ENCODE measurements at places on chromosomes 4 and X.

- no peak for DNase-seq
Measured at GRCh38 chrX:129961180-129962083, 21.0 kb upstream of the BCORL1 start.

GRCh38 chrX:77446029-77446585 is 1.1 kb upstream of the FGF16 start:
- DNase-seq, result no peak

- no peak for DNase-seq
Measured at GRCh38 chr4:48739560-48740019, 40.5 kb downstream of the FRYL start.

GRCh38 chr4:3331511-3332394 is 38.9 kb downstream of the RGS12 start:
- DNase-seq, result no peak

DNA sequence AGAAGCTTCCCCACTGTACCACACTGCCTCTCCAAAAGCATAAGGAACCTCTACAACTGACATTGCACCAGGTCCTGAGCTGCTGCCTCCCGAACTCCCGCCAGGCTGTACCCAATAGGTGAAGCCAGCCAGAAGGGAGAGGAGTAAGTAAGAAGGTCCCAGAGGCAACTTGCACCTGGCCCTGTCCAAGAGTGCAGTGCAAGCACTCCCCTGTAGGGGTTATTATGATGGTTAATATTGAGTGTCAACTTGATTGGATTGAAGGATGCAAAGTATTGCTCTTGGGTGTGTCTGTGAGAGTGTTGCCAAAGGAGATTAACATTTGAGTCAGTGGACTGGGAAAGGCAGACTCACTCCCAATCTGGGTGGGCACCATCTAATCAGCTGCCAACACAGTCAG is 879.3 kb upstream of the SLIT2 start:
- no peak for DNase-seq

DNA sequence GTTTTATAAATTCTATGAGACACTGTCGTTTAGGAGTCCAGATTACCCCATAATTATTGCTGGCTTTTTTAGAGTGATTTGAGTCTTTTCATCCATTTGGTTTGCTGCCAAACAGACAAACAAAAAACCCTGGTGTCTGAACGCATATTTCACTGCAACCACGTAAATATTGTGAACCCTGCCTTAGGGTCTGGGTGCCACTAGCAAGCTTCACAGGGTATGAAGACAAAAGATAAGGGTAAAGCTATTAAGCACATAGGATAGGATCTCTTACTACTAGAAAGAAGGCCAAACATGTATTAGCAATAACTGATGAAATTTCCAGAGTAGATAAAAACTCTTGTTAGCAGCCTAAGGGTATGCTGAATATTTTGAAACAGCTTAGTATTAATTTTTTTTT is 143.3 kb downstream of the BANK1 start:
- no peak for DNase-seq

DNA sequence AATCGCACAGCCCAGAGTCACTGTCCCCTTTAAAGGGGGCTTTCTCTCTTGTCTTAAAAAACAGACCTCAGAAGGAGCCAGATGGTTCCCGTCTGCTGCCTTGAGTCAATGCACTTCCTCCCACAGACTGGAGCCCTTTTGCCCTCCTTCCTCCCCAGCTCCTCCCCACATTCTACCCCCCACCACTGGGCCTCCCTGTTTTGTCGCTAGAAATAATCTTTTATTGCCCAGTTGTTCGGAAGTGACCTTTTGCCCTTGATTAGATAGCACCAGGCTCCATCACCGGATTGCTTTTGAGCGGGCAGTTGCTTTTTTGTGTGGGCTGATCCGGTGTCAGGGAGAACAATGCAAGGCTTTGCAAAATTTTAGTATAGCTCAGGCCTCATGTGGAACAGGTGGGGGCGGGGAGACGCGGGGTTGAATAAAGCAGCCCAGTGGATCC is 47.7 kb downstream of the SPRY1 start:
- peak; percentile 20 for DNase-seq

DNA sequence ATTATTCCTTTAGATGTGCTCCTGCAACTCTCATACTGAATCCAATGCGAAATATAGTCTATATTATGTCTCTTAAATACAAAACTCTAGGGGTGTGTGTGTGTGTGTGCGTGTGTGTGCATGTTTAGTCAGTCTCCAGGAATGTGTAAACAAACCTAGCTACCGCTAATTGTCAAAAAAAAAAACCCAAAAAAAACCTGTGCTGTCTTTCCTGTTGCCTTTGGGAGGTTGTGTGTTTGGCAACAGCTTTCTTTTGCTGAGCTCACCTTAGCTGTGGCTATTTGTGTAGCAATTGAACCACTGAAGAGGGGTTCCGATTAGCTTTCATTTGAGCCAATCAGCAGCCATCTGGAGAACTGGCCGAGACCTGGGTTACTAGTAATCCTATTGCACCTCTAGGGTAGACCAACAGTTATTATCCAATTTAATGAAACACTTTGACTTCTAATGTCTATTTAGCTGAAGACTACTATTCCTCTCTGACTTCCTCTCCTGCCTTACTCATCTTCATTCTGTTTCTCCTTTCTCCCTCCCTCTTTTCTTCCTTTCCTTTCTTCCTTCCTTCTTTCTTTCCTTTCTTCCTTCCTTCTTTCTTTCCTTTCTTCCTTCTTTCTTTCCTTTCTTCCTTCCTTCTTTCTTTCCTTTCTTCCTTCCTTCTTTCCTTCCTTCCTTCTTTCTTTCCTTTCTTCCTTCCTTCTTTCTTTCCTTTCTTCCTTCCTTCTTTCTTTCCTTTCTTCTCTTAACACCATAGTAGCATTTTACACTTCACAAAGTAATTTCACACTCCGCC is 471.1 kb downstream of the GBA3 start:
- DNase-seq, result no peak

GRCh38 chr4:118587946-118588345 is 97.2 kb upstream of the METTL14 start:
- DNase-seq, result no peak

DNA sequence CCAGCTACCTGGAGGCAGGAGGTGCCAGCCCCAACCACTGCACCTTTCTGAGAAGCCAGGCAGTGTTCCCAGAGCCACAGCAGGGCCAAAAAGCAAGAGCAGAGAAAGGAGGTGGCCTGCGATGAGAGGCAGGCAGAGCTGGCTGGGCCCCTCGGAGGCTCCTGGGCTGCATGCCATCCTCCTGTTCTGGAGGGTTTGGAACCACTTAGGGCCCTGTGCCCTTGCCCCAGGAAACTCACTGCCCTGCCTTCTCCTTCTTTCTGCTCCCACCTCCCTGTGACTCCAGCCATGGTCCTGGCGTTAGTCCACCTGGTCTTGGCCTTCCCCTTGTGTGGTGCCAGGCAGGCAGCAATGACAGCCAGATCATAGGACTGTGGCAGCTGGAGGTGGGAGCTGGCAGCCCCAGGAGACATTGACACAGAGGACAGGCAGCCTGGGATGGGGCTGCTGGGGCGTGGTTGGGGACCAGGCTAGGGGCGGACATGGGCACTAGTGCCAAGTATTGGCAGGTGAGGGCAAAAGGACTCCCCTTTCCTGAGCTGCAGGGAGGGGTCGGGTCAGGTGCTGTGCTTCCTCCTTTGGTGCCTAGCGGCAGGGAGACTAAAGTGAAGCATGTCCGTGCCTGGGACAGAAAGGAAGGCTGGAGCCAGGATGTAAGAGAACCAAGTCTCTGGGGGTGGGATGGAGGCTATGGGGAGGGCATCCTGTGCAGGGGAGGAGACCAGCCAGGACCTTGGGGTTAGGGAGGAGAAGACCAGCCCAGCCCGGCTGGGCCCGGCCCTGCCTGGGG is 1.4 kb downstream of the APLN start:
- DNase-seq, result no peak

GRCh38 chrX:110178179-110178865 is 139.6 kb downstream of the AMMECR1 start:
- DNase-seq, result no peak

- no peak for DNase-seq
Measured at GRCh38 chr4:3655963-3656362, 110.2 kb upstream of the ADRA2C start.

DNA sequence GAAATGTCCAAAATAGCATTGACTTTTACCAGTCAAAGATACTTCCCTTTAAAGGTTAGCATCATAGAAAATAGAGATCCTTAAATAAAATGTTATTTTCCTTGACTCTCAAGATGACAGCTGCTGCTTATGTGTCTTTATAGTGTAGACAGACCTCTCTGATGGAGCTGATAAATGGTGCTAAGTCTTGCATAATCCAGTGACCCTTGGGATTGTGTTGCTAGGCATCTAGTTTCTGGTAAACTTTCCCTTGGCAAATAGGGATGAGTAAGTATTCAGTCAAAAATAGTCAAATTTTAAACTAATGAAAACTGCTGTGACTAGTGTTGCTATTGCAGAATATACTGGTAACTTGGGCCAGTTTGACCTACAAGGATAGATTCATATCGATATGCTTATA is 53.6 kb downstream of the MBNL3 start:
- DNase-seq, result no peak

GRCh38 chrX:123215397-123216089 is 31.5 kb downstream of the GRIA3 start:
- DNase-seq, result no peak

DNA sequence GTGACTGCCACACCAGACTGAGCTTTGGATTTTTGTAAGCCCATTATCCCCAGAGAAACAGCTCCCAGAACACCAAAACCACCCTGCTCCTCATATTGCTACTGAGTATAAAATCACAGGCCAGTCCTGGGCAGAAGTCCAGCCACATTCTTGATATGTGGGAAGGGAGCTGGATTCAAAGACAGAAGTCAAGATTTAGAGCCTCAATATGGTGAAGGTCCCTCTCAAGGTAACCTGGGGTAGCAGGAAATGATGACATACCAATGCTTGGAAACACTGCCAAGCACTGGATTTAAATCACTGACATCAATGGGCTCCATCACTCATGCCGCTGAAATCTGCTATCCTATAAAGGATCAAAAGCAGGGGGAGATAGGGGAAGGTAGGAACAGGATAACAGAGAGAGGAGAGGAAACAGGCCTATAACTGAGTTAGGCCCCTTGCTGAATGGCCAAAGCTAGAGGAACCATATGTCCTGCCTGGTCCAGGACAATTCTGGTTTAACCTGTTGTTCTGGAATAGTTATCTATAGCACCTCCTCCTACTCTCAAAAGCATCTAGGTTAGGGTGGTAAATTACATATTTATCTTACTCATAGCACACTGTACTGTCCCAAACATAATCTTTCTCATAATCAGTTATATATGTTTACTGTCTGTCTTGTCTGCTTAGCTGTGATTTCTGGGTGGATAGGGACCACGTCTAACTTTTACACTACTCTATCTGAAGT is 83.7 kb upstream of the NHS start:
- DNase-seq, result no peak

GRCh38 chr4:183871581-183871980 is 33.5 kb upstream of the STOX2 start:
- no peak for DNase-seq

GRCh38 chrX:46653482-46653881 is 79.9 kb downstream of the CHST7 start:
- DNase-seq, result peak; percentile 5

DNA sequence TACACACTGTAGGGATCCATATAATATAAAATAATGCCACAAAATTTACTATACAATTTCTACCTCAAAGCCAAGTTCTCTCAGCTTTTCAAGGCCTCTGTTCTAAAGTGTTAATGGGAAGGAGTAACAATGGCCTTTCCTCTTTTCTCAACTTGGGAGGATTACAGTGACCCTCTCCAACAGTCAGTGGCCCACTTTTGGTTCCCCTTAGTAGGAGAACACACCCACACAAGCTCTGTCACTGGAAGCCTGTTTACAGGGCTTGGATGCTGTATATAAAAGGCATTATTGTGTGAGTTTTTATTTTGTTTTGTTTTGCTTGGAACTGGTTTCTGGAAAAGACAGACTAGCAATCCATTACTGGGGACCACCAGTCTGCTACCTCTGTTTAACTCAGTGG is 1.8 kb downstream of the ARHGEF6 start:
- DNase-seq, result no peak

DNA sequence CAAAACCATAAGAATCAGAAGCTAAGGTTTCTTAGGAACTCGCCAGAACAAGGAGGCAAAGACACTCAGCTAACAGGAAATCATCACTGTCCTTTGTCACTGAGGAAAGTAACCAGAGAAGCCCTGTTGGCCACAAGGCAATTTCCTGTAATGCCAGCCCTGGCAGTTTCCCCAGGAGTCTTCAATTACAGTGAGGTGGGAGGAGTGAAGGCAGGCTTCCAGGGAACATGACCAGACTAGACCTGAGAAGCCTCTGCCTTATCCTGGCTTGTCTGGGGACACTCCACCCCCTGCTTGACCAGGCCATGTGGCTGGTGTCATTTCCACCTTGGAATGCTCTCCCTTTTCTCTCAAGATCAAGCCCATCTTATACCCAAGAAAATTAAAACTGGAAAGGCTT is 125.3 kb downstream of the COL4A6 start:
- peak; percentile 76 for DNase-seq

DNA sequence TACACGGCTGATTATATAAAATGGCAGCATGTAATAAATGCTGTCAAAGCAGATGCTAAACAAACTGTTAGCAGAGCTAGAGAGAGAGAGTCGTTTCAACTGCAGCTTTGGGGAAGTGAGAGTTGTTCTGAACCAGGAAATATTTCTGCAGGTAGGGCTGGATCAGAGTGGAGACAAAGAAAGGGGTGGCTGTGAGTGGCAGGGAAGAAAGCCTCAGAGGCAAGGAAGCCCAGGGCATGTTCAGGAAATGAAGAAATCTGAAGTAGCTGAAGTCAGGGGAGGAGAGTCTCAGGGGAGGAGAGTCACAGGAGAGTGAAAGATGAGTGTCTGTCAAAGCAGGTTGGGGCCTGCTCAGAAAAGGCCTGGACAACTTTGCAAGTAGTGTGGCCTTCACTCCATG is 48.4 kb upstream of the RPS6KA3 start:
- peak; percentile 57 for DNase-seq

GRCh38 chrX:148541584-148541940 is 41.1 kb downstream of the AFF2 start:
- no peak for DNase-seq

GRCh38 chrX:152847281-152847680 is 16.4 kb downstream of the NSDHL start:
- DNase-seq, result no peak

- DNase-seq, result no peak
Measured at GRCh38 chr4:15936495-15936894, 2.0 kb downstream of the FGFBP1 start.

DNA sequence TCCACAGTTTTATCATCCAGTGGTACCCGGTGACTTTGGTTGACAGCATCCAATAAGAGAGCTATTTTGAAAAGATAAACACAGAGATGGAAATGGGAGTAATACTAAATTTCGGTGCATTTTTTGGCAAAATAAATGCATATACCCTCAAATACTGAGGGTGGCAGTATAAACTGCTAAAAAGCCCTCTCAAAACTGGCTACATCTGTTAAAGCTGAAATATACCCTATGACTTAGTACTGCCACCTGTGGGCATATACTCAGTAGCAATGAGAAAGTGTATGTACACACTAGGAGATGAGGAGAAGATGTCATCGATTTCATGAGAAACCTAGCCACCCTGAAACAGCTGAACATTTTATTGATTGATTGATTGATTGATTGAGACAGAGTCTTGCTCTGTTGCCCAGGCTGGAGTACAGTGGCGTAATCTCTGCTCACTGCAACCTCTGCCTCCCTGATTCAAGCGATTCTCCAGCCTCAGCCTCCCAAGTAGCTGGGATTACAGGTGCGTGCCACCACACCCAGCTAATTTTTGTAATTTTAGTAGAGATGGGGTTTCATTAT is 12.2 kb upstream of the TMEM128 start:
- DNase-seq, result peak; percentile 39

Data from NCI-H2171 treated with DMSO at 0.1 percent for 48 hours (cell line).